ENCODE measurements at places on chromosomes 3 and 15.

DNA sequence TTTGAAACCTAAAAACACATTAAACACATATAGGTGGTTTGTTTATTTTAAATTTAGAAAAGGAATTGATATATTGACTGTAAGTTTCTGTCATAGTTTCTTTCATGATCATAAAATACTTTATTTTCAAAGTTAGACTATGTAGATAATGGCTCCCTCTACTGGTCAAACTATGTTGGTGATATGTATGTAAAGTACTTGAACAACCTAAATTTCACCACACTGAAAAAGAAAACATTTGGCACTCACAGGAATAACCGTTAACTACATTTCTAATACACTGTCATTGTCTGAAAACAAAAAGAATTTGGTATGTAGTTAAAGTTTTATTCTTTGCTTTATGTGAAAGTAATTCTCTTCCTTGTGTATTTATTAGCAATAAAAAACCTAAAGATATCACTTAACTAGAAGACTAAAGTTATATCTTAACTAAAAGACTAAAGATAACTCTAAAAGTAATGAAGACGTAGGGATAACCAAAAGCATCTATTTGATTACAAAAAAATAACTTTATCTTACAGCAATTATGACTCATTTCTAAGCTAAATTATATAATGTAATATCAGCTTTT, 427.5 kb downstream of the VGLL3 start:
- no peak for DNase-seq

- DNase-seq, result no peak
Observed at GRCh38 chr3:185205865-185206264, 48.0 kb downstream of the EHHADH start.

GRCh38 chr15:26029146-26029545, 166.0 kb upstream of the ATP10A start:
- no peak for DNase-seq

DNA sequence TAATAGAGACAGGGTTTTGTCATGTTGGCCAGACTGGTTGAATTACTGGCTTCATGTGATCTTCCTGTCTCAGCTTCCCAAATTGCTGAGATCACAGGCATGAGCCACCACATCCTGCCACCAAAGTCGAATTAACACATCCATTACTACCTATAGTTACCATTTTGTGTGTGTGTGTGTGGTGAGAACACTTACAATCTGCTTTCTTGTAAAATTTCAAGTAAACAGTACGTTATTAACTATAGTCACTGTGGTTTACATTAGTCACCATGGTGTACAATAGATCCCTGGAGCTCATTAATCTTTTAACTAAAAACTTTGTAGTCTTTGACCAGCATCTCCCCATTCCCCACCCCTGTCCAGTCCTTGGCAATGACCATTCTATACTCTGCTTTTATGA, 270.0 kb downstream of the NAALADL2 start:
- no peak for DNase-seq

GRCh38 chr3:34106379-34106778, 307.9 kb downstream of the PDCD6IP start:
- DNase-seq, result no peak
